ENCODE measurements at places on chromosomes 7 and 10. TPM values are rescaled to one million over a fixed set of nuclear protein-coding genes. Genes with fewer than 3 reads are reported as not detected.

DNA sequence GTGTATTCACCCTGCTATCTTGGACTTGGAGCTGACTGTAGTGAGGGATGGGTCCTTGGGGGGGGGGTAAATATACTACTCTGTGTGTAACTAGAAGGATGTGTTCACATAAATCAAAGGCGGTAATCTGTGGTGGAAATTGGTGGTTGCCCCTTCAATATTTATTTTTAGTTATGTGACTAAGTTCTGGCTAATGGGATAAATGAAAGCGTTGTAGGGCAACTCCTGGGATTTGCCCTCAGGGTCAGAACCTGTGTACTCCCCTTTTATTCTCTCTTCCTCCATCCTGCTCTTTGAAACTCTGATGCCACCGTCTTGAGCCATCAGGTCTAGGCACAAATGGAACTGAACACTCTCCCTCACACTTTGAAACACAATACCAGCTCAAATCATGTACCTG is 24.3 kb upstream of the ST7 start:
- DNase-seq, result no peak

DNA sequence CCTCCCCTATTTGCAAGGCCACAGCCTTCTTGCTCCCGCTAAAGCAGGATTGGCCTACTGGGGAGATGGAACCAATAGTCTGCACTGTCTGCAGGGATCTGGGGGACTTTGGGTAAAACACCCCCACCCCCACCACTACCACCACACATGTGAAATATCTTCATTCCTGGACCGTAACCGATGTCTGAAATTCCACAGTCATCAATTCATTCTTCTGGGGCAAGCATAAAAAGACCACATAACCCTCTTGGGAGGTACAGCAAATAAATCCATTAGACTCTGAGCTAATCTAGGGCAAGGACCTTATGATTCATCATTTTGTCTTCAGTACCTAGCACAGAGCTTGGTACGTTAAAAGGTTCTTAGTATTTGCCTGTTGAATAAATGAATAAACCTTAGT is 307.8 kb downstream of the GPAM start:
- DNase-seq, result no peak

DNA sequence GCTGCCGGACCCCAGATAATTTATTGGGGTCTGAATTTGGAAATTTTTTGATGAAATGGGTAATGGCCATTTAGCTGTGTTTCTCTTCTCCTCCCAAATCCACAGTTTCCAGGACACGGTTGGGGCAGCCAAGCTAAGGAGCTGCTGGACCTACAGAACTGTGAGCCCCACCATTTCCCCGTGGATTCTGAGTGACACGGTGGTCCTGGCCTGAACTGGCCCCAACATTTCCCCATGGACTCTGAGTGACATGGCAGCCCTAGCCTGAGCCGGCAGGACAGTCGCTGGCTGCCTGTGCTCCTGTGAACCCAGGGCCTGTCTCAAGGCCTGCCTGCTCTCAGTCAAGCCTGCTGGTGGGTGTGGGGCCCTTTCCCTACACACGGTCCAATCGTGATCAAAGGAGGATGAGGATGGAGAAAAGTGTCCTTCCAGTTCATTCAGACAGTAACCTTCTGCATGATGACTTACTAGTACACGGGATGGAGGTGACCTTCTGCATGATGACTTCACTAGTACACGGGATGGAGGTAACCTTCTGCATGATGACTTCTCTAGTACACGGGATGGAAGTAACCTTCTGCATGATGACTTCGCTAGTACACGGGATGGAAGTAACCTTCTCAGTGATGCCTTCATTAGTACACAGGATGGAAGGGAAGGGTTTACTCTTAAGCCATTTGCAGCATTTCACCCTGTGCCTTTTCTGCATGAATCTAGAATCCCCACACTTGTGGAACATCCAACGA is 359.9 kb downstream of the GLRX3 start:
- peak; percentile 19 for DNase-seq

- no peak for DNase-seq
These were observed 85.3 kb upstream of the CCDC6 start for GRCh38 chr10:59991661-59992060.

GRCh38 chr7:158827411-158828132 is 1.7 kb downstream of the ESYT2 start:
- DNase-seq, result peak; percentile 31

The KEL gene
- not detected for total RNA-seq

The SLC37A3 gene
- 43.2 TPM for total RNA-seq

The EPDR1 gene
- not detected for total RNA-seq

Data from IMR-90 (cell line).